ENCODE measurements at places on chromosomes 3 and 15. TPM values are rescaled to one million over a fixed set of nuclear protein-coding genes. Genes with fewer than 3 reads are reported as not detected.

The CORO2B gene
- polyA plus RNA-seq, result not detected

The DPPA2 gene
- not detected for polyA plus RNA-seq

The MUC13 gene
- not detected for polyA plus RNA-seq

The CTXN2 gene
- not detected for polyA plus RNA-seq

The H1-8 gene
- not detected for polyA plus RNA-seq

The PRR20G gene
- polyA plus RNA-seq, result not detected

The CCDC80 gene
- 0.02 TPM for polyA plus RNA-seq

The LRRC2 gene
- polyA plus RNA-seq, result not detected

The TMOD2 gene
- polyA plus RNA-seq, result 3.1 TPM

The GHRL gene
- 0.16 TPM for polyA plus RNA-seq

The SLC12A8 gene
- not detected for polyA plus RNA-seq

The CYP8B1 gene
- not detected for polyA plus RNA-seq

The BCL2A1 gene
- 29.5 TPM for polyA plus RNA-seq

The FGD5 gene
- polyA plus RNA-seq, result not detected

Data from CD8-positive, alpha-beta memory T cell (primary cell).